ENCODE measurements at places on chromosomes 2 and 18.

DNA sequence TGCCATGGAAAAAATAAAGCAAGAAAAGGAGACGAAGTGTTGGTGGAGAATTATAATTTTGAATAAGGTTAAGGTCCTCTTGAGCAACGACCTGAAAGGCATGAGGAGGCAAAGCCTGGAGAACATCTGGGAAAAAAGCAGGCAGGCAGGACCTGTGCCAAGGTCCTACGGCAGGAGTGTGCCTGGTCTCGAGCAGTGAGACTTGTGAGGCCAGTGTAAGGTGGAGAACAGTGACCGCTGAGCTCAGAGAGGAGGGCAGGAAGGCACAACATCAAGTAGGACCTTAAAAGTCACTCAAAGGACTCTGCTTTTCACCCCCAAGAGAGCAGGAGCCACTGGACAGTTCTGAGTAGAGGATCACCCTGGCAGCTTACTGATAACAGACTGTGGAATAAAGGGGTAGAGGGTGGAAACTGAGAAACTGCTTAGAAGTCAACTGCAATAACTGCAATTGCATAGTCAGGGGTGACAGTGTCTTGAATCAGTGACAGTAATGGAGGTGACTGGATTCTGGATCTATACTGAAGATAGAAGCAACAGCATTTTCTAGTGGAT lies 3.5 kb downstream of the NOL10 start:
- DNase-seq: no peak

DNA sequence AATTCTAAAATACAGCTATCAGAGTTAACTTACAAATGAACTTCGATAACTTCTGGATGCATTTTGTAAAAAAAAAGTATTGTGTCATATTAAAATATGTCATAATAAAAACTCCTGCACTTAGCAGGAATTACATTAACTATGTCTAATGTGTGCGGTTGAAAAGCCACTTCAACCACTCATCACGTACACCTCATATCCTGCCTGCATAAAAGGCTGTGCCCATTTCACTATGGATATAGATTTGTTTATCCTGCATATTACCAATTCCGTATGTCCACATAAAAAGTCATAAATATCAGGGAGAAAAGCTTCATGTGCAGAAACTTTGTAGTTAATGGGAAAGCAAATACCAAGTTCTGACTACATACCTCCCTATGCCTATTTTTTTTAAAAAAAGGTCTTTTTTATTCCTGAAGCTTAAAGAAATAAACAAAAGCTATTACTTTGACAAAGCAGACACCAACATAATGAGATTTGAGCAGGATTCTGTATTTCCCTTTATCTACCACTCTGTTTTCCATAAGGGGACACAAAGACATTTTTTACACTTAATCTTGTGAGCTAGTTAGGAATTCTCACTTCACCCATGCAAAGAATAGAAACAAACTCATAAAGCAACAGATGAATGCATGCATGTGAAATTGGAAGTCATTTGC lies 96.1 kb downstream of the PPP1R1C start:
- DNase-seq: no peak

DNA sequence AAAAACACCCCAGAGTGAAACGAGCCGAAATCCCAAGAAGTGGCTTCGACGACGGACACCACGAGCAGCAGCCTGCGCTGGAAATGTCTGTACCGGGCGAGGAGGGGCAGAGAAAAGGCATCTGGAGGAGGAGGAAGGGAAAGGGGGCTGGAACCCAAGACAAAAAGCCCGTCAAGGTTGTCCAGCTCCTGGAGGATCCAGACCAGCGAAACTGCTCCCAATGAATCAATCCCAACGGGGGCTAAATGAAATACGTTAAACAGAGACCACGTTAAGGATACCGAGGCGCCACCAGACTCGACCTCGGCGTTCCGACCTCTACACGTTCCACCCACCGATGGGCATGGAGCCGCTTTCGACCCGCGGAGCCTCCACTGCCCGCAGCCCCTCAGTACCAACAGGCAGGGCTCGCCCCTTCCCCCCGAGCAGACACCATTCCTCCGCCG lies 400 bp downstream of the CCDC88A start:
- DNase-seq: no peak

GRCh38 chr18:9814431-9814830 lies 71.3 kb upstream of the TXNDC2 start:
- no peak for DNase-seq

DNA sequence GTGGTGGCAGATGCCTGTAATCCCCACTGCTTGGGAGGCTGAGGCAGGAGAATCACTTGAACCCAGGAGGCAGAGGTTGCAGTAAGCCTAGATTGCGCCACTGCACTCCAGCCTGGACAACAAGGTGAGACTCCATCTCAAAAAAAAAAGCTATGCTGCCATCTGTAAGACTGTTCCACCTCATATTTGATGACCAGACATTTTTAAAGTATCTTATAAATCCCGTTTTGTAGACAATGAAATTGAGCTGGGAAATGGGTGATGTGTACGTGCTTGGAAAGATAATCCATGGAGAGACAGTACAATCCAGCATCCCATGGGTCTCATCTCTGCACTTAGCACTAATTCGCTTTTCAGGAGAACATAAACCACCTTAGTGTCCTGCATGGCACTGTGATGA lies 126.5 kb upstream of the ATP5MC3 start:
- DNase-seq: no peak

DNA sequence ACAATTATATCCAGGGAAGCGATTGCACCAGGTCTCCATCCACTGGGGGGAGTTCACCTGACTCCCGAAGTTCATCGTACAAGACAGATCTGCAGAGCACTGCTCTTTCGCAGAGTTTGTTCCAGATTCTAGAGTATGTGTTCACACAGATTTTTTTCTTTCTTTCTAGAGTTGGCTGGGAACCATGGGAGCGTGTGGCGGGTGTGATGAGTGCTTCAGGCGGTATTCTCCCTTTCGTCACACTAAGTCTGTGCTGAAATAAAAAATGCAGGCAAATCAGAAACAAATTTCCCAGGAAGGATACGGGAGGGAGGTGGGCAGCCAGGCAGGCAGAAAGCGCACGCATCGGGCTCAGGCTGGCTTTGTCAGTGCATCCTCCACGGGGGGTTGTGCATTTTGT lies 129.8 kb upstream of the SOX11 start:
- DNase-seq: no peak

- no peak for DNase-seq
Measured at GRCh38 chr2:161586517-161587167, 37.6 kb upstream of the SLC4A10 start.

DNA sequence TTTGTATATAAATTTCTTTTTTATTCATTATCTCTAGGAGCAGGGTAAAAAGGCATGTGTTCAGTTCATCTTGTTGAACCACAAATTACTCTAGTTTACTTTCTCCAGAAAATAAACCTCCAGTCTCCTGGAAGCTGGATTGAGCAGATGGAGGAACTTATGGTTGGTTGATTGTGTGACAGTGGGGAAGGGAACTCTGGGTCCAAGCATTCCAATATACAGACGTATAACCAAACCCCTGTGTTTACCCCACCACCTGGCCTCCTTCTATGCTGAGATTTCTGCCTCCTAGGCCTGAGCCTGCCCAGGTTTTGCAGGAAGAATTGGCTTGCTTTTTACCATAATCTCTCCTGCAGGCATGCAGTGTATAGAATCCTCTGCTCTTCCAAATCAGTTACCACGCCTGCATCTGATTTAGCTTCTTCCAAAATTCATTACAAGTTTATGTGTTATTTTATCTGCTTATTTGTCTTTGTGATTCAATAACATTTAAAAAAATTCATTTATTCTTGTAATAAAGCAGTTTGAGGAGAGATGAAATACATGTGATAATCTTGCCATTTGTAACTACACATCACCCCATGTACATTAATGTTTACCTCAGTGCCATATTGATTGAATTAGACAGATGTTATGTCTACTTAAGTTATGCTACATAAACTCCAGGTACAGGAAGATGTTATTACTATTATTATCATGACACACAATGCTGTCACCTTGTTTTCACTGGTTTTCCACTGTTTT lies 2.5 kb upstream of the RAB27B start:
- DNase-seq: no peak

DNA sequence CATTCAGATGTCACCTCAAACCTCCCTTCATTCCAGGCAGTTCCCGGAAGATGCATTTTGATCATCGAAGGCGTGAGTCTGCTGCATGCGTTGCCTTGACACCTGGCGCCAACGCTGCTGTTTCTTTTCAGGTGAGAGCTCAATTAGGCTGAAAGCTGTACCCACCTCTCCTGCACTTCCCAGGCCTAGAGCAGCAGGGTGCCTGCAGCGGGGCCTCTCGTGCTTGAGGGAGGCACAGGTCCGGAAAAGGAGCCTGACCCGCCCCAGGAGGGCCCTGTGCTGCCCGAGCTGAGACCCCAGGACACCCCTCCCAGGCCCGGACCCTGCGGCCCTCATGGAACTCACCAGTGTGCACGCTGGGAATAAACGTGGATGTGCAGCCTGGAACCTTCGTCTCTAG lies 31.4 kb upstream of the KCNG2 start:
- DNase-seq: peak; percentile 21

Data from NCI-H1417 treated with DMSO at 0.1 percent for 48 hours (cell line).